ENCODE measurements at places on chromosomes 6 and 20.

DNA sequence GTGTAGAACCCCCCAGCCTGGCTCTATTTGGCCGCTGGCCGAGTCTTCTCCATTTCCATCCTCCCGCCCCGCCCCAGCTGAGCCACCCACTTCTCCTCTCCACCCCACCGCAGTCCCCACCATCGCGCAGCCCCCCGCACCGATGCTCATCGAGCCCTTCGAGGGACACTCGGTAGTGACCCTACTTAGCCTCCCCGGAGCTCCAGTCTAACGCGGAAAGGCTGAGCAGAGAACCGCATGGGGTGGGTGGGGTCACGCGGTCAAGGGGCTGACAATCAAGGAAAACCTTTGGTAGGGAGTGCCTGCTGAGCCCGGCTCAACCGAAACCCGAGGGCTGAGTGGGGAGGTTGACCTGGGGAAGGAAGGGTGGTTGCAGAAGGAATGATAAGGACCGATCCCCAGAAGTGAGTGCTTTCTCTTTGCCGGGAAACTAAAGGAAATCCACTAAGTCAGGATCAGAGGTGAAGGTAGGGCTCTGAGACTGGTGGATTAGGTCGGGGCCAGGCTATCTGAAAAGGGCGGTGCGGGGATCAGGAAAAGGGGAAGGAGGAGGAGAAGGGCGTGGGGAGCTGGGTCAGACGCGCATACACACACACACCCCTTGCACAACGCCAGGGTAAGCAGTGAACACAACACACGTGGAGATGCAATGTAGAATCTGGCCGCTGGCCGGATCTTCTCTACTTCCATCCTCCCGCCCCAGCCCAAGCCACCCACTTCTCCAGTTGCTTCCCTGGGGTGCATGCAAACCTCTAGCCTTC is 49.8 kb downstream of the CPXM1 start:
- DNase-seq, result peak; percentile 40

DNA sequence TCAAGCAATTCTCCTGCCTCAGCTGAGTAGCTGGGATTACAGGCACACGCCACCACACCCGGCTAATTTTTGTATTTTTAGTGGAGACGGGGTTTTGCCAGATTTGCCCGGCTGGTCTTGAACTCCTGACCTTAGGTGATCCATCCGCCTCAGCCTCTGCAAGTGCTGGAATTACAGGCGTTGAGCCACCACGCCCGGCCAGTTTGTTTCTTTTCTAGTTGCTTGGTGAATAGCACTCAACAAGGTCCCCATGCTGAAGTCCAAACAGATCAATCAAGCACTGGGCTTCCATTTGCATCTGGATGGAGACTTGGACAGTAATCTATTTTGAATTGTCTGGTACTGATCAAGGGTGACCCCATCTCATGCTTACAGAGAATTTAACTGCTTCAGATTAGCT is 108.9 kb upstream of the FOXO3 start:
- no peak for DNase-seq

GRCh38 chr20:50312682-50313521 is 122.3 kb downstream of the CEBPB start:
- DNase-seq, result no peak

GRCh38 chr20:46430921-46431712 is 24.7 kb upstream of the ELMO2 start:
- DNase-seq, result no peak

- no peak for DNase-seq
These were observed 125.0 kb downstream of the SIM1 start for GRCh38 chr6:100339574-100340255.

- peak; percentile 56 for DNase-seq
These were observed 21.8 kb upstream of the NAA20 start for GRCh38 chr20:19995220-19995863.

DNA sequence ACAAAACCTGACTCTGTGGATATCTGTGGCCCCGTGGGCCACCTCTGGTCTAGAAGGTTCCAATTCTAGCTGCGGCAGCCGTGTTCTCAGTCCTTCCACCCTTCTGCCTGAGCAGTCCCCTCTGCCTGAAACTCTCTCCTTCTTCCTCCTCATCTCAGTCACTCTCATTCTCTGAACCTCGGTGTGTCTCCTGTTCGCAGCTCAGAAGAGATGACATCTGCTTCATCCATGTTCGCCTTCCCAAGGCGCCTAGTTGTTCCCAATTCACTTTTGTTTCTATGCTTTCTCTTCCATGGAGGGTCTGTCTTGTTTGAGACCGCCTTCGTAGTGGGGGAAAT is 95.5 kb downstream of the CEBPB start:
- no peak for DNase-seq

- DNase-seq, result no peak
These were observed 48.5 kb downstream of the FYN start for GRCh38 chr6:111824608-111825337.

DNA sequence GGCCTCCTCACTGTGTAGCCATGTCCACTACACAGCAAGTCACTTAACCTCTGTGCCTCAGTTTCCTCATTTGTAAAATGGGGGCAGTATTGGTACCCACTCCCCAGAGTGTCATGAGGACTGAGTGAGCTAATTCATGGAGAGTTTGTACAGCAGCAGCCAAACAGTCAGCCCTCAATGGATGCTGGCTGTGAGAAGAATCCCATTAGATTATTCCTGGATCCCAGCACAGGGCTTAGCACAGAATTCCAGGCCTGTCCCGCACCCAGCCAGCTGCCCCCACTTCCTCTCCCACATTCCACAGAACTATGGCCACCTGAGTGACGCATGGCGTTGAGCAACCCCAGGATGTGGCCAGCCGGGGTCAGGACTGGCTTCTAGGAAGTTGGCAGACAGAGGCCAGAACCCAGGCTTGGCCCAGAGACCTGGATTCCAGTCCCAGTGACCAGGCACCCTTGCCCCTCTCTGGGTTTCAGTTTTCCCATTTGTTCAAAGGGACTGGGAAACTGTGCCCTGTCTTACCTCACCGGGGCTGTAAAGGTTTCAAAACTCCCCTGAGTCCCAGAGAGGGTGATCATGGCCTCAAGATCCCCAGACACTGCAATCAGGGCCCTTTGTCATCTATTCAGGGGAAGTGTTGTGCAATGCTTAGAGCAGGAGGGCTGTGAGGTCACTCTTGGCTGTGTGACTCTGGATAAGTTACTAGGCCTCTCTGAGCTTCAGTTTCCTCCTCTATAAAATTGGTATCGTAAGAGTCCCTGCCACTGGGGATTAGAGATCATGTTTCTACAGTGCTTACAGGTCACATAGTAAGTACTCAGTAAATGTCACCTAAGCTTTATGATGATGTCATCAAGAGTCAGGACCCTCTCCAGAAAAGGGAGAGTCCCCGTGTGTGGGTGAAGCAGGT is 3.0 kb upstream of the TGM2 start:
- DNase-seq, result no peak

- no peak for DNase-seq
These were observed 37.5 kb upstream of the SMOC2 start for GRCh38 chr6:168403370-168404005.

DNA sequence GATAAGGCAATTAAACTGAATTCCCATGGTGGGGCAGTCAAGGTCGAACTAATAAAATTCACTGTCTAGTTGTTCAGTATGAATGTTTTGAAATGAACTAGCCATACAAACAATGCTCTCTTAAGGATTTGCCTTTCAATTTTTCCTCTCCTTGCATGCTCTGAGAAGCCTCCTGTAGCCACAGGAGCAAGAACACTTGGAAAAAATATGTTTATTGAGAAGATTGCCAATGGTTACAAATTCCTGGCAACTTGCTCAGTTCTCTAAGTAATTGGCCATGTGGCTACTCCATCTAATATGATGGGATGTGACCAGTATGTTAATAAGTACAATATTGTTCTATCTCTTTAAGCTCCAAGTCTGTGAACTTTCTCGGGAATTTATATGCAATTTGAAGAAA is 49.4 kb downstream of the FUT9 start:
- no peak for DNase-seq

DNA sequence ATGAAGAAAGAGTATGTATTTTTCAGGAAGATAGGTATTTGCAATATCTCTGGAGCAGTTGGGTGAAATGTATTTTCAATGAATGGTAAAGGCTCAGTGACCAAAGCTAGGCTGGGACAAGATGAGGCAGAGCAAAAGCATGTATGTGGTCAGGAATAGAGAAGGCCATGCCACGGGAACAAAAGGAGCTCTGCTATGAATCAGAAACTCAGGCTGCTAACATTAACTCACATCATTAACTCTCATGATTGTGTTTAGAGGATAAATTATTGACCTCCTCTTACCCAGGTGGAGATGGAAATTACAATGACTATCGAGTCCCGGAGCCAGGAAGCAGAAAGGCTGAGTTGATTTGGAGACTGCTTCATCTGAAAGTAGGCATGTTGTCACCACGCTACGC is 220.2 kb downstream of the FUT9 start:
- no peak for DNase-seq

GRCh38 chr6:52125139-52125538 is 37.7 kb upstream of the PKHD1 start:
- no peak for DNase-seq
